ENCODE measurements at places on chromosomes 3 and 15. TPM values are rescaled to one million over a fixed set of nuclear protein-coding genes. Genes with fewer than 3 reads are reported as not detected.

- H3K36me3 ChIP-seq: no peaks in the 10 kb centered on the region
- H3K4me1 ChIP-seq: peaks cover 17% of the 10 kb centered on the region
- no peaks in the 10 kb centered on the region for H3K27me3 ChIP-seq
- H3K27ac ChIP-seq: no peak overlapping the region
- DNase-seq: no peak
- H3K4me3 ChIP-seq: no peak overlapping the region
Observed at GRCh38 chr15:101004500-101004899, 85.3 kb downstream of the LRRK1 start.

Gene IFT57
- 128 TPM for total RNA-seq

- H3K36me3 ChIP-seq: no peaks in the 10 kb centered on the region
- no peak for DNase-seq
- H3K4me1 ChIP-seq: peaks cover 14% of the 10 kb centered on the region
- no peak overlapping the region for H3K4me3 ChIP-seq
- H3K27ac ChIP-seq: no peak overlapping the region
- H3K27me3 ChIP-seq: peaks cover 23% of the 10 kb centered on the region
Observed at GRCh38 chr3:193779933-193780332, 186.9 kb downstream of the OPA1 start.

Gene ZBTB47
- 20.0 TPM for total RNA-seq

DNA sequence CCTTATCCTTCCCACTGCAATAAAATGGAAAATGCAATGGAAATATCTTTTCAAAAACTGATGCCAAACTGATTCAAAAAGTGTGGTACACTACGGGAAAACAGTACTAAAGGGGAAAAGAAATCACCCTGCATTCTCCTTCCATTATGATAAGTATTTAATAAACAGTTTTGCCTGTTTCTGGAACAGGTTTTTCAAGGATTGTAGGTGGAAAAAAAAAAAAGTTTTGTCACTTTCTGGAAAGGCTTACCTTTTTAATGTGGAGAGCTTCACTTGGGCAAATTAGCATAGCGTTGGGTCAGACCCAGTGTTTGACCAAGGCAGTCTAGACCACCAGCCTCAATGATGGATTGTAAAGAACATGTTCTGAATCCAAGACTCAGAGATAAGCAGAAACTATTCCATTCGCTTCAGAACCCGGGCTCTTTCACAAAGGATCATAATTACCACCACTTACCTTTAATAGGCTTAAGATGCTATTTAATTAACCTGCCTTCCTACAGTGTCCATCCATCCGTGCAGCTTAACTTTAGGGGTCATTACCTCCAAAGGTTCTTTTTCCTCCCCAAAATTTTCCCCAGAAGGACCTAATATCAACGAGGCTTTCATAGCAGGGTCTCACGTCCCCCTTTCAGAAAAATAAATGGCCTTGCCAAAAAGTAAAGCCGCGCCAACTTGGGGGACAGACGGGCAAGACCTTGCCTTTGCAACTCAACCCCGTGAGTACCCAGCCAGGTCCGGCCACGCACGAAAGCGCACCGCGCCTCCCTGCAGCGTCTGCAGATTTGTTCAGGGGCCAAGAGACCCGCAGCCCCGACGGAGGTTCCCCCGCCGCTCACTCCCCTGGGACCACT is 1.0 kb downstream of the DCBLD2 start:
- H3K4me1 ChIP-seq: peaks cover 34% of the 10 kb centered on the region
- no peak for DNase-seq
- H3K4me3 ChIP-seq: peak overlapping the region; percentile 82
- H3K36me3 ChIP-seq: no peaks in the 10 kb centered on the region
- H3K27ac ChIP-seq: peak overlapping the region; percentile 85

Gene SI
- not detected for total RNA-seq

Gene GRM7
- total RNA-seq: 0.86 TPM

GRCh38 chr3:119221779-119222320 is 18.8 kb downstream of the B4GALT4 start:
- no peaks in the 10 kb centered on the region for H3K27me3 ChIP-seq
- H3K36me3 ChIP-seq: peaks cover 84% of the 10 kb centered on the region
- H3K4me1 ChIP-seq: no peaks in the 10 kb centered on the region
- no peak for DNase-seq
- H3K4me3 ChIP-seq: no peak overlapping the region

DNA sequence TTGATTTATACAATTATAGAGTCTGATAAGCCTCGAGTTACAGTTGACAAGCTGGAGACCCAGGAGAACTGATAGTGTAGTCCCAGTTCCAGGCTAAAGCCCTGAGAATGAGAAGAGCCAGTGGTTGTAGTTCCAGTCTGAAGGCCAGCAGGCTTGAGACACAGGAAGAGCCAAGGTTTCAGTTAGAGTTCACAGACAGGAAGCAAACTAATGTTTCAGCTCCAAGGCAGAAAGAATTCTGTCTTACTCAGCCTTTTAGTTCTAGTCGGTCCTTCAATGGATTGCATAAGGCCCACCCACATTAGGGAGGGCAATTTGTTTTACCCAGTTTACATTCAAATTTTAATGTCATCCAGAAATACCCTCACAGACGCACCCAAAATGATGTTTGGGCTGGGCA is 102.7 kb downstream of the CDIN1 start:
- H3K36me3 ChIP-seq: no peaks in the 10 kb centered on the region
- DNase-seq: no peak
- H3K4me1 ChIP-seq: no peaks in the 10 kb centered on the region
- H3K4me3 ChIP-seq: no peak overlapping the region
- H3K27ac ChIP-seq: no peak overlapping the region

GRCh38 chr3:108501535-108501934 is 8.9 kb downstream of the MYH15 start:
- H3K4me3 ChIP-seq: no peak overlapping the region
- no peak overlapping the region for H3K27ac ChIP-seq
- no peaks in the 10 kb centered on the region for H3K4me1 ChIP-seq

Measured in lower lobe of right lung (tissue), 2 donors.